Activated naive CD4-positive, alpha-beta T cell treated with anti-CD3 and anti-CD28 coated beads for 36 hours (primary cell): ENCODE measurements at places on chromosomes 12 and 14. TPM values are rescaled to one million over a fixed set of nuclear protein-coding genes. Genes with fewer than 3 reads are reported as not detected.
A peak's percentile ranks its signal among the peaks of the same experiment; 100 is the strongest.

GRCh38 chr12:7650091-7650490 is 15.6 kb downstream of the APOBEC1 start:
- no peak for DNase-seq

DNA sequence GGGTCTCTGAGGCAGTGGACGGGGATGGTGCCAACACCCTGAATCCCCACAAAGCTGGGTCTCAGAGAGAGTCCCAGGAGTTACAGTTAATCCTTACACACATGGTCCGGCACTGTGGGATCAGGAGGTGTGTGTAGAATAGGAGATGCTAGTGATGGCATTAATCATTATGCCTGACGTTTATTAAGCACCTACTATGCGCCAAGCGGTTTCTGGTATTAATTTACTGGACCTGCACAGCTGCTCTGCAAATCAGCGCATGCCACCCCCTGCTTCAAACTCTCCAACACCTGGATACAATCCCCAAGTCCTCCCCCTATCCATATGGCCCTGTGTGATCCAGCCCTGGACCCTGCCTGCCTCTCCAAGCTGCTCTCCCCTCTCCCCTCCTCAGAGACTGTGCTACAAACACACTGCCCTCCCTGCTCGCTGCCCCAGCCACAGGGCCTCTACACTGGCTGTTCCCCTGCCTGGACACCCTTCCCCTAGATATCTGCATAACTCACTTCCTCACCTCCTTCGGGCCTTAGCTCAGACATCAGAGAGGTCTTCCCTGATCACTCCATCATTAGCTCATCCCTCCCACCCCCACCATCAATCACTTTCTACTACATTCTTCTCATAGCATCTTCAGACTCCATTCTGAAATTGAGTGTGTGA is 86.0 kb downstream of the RFLNA start:
- DNase-seq, result no peak

Gene SYCP3
- total RNA-seq, result not detected

Gene TOMM20L
- not detected for total RNA-seq

DNA sequence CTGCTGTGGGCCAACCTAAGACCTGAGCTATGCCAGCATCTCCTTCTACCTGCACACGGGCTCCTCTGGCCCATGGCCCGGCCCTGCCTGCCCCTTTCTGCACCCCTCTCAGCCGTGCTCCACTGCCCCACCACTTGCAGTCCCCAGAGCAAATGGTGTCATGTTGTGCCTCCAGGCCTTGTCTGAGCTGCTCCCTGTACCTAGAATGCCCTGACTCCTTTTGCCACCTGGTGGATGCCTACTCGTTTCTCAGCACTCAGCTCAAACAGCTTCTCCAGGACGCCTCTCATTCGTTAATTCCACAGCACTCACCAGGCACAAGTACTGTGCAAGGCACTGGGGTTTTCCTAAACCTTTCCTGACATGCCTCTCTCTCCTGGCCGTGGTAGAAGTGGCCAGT is 63.2 kb upstream of the PNMA1 start:
- DNase-seq, result peak; percentile 53

Gene GDF3
- not detected for total RNA-seq

- no peak for DNase-seq
These were observed 23.9 kb downstream of the RBM19 start for GRCh38 chr12:113942209-113942608.

DNA sequence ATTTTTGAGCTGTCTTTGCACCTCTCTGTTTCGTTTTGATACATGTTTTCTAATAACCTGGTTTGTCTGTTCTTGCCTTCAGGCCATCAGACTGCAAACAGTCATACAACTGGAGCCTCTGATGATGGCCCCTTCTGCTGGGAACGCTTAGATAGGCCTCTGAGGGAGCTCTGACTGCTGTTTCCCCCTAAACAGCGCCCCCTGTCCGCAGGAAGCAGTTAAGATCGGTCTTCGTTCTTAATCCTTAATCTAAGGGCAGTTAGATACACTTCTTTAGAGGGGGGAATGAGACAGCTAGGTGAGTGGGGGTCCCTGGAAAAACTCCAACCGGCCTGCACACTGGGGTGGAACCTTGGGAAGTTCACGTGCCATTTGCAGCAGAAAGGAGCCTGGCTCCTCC is 1338.8 kb upstream of the SEL1L start:
- DNase-seq, result no peak

Gene SLC10A1
- not detected for total RNA-seq

Gene BCL11B
- 71.9 TPM for total RNA-seq

Gene DNAI7
- total RNA-seq, result 0.10 TPM

Gene IFNG-AS1
- 1.2 TPM for total RNA-seq
